ENCODE measurements at places on chromosomes 2 and 18.

- peaks cover 22% of the 10 kb centered on the region for H3K4me1 ChIP-seq
- no peak for DNase-seq
- peaks cover 15% of the 10 kb centered on the region for H3K27me3 ChIP-seq
- no peaks in the 10 kb centered on the region for H3K36me3 ChIP-seq
- peak overlapping the region; percentile 55 for H3K27ac ChIP-seq
Measured at GRCh38 chr2:64213532-64214275, 69.5 kb upstream of the PELI1 start.

GRCh38 chr18:5890331-5891183 lies 4.8 kb downstream of the TMEM200C start:
- H3K27ac ChIP-seq = no peak overlapping the region
- peak; percentile 12 for DNase-seq
- H3K36me3 ChIP-seq = no peaks in the 10 kb centered on the region
- peaks cover 14% of the 10 kb centered on the region for H3K27me3 ChIP-seq

DNA sequence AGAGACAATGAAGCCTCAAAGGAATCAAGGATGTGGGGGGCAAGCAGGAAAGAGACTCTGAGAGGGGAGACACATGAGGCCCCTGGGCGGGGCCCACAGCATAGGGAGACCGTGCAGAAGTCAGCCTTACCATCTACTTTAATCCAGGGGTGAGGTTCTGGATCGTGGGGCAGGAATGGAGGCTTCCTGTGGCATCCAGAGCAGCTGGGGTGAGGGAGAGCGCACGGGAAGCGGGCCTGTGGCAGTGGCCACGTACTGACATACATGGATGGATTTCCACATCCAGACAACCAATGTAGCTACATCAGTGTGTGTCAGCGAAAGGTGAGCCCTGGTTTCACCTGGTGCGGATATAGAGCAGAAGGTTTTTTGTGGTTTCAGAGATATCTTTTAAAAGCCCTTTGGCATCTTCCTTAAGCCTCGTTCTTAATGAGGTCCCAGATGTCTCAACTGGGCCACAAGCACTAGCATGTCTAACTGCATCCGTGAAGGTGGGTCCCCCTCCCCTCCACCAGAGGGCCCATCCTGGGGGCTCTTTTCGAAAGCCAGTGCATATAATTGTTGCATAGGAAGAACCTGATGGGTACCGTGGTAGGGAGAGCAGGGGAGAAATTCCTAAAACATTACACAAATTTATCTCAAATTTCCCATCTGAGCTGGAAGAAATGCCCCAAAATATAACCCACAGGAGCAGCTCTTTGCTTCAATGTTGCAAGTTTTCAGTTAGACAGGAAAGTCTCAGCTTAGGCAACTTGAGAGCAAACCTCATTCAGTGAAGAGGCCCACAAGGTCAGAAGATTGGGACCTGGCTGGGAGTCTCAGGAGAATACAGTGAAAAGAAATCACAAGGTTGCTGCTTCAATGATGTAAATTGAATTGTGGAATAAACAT lies 90.9 kb downstream of the SP3 start:
- H3K4me1 ChIP-seq = no peaks in the 10 kb centered on the region
- H3K36me3 ChIP-seq = no peaks in the 10 kb centered on the region
- peaks cover 3% of the 10 kb centered on the region for H3K27me3 ChIP-seq
- no peak for DNase-seq

- DNase-seq = no peak
- no peaks in the 10 kb centered on the region for H3K4me1 ChIP-seq
- no peak overlapping the region for H3K27ac ChIP-seq
- H3K27me3 ChIP-seq = no peaks in the 10 kb centered on the region
- H3K4me3 ChIP-seq = no peak overlapping the region
Measured at GRCh38 chr18:9549405-9549804, 65.0 kb downstream of the PPP4R1 start.

GRCh38 chr2:218393750-218394290 lies 5.8 kb upstream of the CTDSP1 start:
- peaks cover 23% of the 10 kb centered on the region for H3K4me1 ChIP-seq
- H3K36me3 ChIP-seq = no peaks in the 10 kb centered on the region
- H3K27ac ChIP-seq = no peak overlapping the region
- no peak for DNase-seq

GRCh38 chr18:34841891-34842290 lies 131.8 kb downstream of the DTNA start:
- no peak overlapping the region for H3K4me3 ChIP-seq
- no peaks in the 10 kb centered on the region for H3K36me3 ChIP-seq
- H3K27ac ChIP-seq = no peak overlapping the region
- DNase-seq = no peak

DNA sequence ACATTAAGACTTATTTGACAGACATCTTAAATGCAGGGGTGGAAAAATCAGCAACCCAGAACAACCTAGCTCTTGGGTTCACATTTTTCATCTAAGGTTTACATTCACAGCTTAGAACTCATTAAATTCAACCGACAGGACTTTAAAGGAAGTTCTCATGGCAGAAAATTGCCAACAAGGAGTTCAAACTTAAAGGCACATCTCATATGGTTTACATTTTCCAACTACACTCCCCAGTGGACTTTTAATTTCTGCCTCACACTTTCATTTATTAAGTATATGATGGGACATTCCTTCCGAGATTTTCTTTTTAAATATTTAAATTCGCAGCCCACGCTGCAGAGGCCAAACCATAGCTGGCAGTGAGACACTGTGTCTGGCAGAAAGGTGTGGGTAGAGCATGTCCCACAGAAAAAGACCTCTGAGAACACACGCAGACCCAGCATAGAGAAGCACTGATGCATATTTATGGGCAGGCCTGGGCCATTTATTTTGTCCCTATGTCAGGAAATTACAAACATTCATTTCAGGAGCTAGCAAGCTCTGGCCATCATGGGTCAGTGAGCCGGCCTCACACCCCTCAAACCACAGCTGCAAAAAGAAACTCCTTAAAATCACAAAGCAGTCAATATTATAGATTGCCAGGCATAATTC lies 46.3 kb downstream of the STK39 start:
- DNase-seq = peak; percentile 87
- no peaks in the 10 kb centered on the region for H3K27me3 ChIP-seq
- no peaks in the 10 kb centered on the region for H3K36me3 ChIP-seq
- peaks cover 5% of the 10 kb centered on the region for H3K4me1 ChIP-seq
- no peak overlapping the region for H3K27ac ChIP-seq

DNA sequence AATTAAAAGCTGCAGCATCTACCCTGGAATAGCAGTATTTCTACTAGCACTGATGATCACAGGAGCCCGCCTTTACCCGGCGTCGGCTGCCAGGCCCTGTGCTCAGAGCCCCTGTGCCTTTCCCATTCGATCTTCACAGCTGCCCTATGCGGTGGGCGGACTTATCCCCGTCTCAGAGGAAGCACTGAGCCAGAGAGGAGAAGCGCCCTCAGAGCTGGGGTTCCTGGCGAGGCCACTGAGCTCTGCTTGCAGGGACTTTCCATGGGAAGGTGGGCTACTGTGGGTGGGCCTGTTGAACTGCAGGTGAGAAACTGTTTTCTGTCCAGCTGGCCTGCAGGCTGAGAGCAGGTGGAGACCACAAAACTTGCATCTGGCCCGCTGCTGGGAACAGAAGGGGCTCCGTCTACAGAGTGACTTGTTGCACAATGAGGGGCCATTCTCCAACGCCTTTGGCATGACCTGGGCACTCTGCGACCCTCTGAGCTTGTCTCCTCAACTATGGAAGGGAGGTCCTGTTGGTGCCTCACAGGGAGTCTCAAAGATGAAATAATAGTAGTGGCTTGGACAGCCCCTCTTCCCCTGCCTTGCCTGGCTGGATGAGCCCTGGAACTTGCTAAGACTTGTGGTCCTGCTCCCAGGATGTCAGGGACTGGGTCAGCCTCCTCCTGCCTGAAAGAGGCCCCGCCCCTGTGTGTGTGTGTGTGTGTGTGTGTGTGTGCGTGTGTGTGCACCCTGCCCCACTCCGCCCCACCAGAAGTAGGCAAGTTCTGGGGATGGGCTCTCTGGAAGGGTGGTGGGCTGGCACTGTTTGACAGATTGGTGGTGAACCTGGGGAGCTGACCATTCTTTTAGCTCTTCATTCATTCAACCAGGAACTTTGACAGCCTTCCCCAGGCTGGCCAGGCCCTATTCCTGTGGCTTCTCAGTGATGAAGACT lies 32.7 kb downstream of the GLI2 start:
- H3K27ac ChIP-seq = no peak overlapping the region
- no peak overlapping the region for H3K4me3 ChIP-seq
- no peaks in the 10 kb centered on the region for H3K27me3 ChIP-seq
- DNase-seq = no peak
- H3K36me3 ChIP-seq = no peaks in the 10 kb centered on the region

DNA sequence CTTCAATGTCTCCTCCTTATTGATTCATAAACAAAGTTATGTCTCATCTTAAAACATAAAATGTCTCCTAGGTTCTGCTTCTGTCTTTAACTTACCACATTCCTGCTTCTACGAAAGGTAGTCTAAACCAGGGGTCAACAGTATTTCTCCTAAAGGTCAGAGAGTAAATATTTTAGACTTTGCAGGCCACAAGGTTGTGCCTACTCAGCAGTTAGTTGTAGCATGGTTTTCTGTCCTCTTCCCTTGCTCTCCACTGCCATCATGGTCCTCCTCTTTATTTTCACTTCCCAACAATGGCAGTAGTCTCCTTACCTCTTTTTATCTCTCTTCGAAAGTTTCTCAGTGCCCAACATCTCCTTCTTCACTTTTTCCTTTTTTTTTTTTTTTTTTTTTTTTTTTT lies 68.3 kb upstream of the LRP1B start:
- H3K4me1 ChIP-seq = no peaks in the 10 kb centered on the region
- no peaks in the 10 kb centered on the region for H3K27me3 ChIP-seq
- DNase-seq = no peak
- H3K27ac ChIP-seq = no peak overlapping the region

GRCh38 chr2:9678544-9678943 lies 47.7 kb upstream of the YWHAQ start:
- no peak overlapping the region for H3K27ac ChIP-seq
- H3K4me3 ChIP-seq = no peak overlapping the region
- no peaks in the 10 kb centered on the region for H3K36me3 ChIP-seq
- H3K4me1 ChIP-seq = peaks cover 22% of the 10 kb centered on the region

GRCh38 chr2:232966122-232966521 lies 46.9 kb downstream of the NGEF start:
- no peaks in the 10 kb centered on the region for H3K27me3 ChIP-seq
- H3K27ac ChIP-seq = no peak overlapping the region

DNA sequence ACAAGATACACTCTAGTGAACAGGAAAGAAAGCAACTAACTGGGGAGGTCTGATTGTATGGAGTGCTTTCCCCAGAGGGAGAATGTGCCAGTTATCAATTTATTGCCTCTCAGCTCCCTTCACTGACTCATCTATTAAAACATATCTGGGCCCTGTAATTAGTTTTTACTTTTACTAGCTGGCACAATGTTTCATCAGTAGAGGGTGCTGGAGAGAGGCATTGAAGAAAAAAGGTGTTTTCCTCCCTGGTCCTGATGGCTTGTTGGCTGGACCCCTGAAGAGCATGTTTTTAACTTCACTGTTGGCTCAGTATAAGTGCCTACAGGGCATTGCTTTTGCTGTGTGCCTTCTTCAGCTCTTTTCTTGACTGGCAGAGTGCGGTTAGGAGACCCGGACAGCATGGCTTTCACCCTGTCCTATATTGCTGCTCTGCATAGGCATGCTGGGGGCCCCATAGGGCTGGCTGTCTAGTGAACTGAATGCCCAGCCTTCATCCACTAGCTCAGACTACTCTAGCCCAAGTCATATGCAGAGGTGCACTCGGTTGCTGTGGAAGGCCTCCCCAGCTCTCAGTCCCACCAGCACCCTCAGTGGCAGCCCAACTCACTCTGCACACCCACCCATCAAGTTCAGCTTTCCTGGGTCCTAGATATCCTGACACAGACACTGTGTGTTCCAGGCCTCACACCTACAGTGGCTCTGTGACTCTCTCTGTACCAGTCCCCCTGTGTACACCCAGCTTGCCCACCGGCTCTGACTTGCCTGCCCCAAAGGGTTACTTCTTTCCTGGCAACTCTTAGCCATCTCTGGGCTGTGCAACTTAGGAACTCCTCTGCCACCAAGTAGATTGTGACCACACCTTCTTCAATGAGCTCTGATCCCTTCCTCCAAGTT lies 62.3 kb upstream of the ACYP2 start:
- H3K4me1 ChIP-seq = peaks cover under 1% of the 10 kb centered on the region
- no peak for DNase-seq
- H3K27ac ChIP-seq = no peak overlapping the region
- no peaks in the 10 kb centered on the region for H3K36me3 ChIP-seq
- H3K4me3 ChIP-seq = no peak overlapping the region

DNA sequence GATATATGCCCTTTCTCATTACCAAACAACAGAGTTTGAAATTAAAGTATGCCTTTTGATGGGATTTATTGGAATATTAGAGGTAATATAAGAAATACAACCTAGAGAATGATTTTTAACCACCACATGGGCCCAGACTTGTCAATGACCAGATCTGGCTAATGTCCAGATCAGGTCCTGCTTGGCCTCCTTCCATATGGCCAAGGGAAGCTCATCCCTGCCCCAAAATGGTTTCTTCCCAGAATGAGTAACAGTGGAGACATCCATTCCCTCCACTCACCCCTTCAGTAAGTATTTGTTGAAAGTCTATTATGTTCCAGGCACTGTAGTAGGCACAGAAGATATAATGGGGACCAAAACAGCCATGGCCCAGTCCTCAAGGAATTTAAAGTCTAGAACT lies 54.9 kb downstream of the ANTXR1 start:
- no peak overlapping the region for H3K27ac ChIP-seq
- H3K36me3 ChIP-seq = peaks cover 5% of the 10 kb centered on the region
- H3K4me3 ChIP-seq = no peak overlapping the region
- no peaks in the 10 kb centered on the region for H3K4me1 ChIP-seq
- no peaks in the 10 kb centered on the region for H3K27me3 ChIP-seq

GRCh38 chr2:105798595-105798994 lies 53.9 kb downstream of the NCK2 start:
- no peak overlapping the region for H3K27ac ChIP-seq
- no peaks in the 10 kb centered on the region for H3K36me3 ChIP-seq
- DNase-seq = no peak
- no peak overlapping the region for H3K4me3 ChIP-seq
- H3K27me3 ChIP-seq = no peaks in the 10 kb centered on the region

- DNase-seq = no peak
- no peak overlapping the region for H3K4me3 ChIP-seq
- H3K27me3 ChIP-seq = no peaks in the 10 kb centered on the region
- H3K27ac ChIP-seq = no peak overlapping the region
Measured at GRCh38 chr2:102120701-102121159, 21.8 kb upstream of the IL1R1 start.

- H3K4me1 ChIP-seq = no peaks in the 10 kb centered on the region
- no peaks in the 10 kb centered on the region for H3K27me3 ChIP-seq
- DNase-seq = no peak
- no peaks in the 10 kb centered on the region for H3K36me3 ChIP-seq
- H3K27ac ChIP-seq = no peak overlapping the region
Measured at GRCh38 chr2:62424899-62425298, 81.1 kb downstream of the TMEM17 start.

Data from astrocyte (in vitro differentiated cells and primary cell).